ENCODE measurements at places on chromosomes 2 and 18.
A peak's percentile ranks its signal among the peaks of the same experiment; 100 is the strongest.

DNA sequence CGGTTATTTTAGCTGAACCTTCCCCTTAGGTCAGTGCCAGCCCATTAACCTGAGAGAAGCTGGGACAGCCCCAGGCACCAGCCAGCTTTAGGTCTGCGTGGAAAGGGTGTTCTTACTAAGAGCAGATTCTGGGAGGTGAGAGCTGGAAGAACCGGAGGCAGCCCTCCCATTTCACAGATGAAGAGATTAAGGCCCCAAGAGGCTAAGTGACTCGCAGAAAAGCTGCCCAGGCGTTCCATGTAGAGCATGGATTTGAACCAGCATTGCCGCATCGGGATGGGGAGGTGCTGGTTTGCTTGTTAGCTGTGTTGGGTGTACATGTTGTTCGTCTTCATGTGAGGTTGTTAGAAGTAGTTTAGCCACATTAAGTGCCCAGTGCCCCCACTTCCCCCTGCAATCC is 203.2 kb downstream of the AGAP1 start:
- no peak overlapping the region for H3K27ac ChIP-seq
- no peaks in the 10 kb centered on the region for H3K36me3 ChIP-seq
- H3K27me3 ChIP-seq = no peaks in the 10 kb centered on the region
- no peak for DNase-seq

GRCh38 chr2:219249203-219249980 is 3.7 kb upstream of the TUBA4B start:
- peak overlapping the region; percentile 99 for H3K4me3 ChIP-seq
- H3K36me3 ChIP-seq = peaks cover 71% of the 10 kb centered on the region
- peak overlapping the region; percentile 100 for H3K27ac ChIP-seq
- H3K4me1 ChIP-seq = peaks cover 73% of the 10 kb centered on the region
- DNase-seq = peak; percentile 63

DNA sequence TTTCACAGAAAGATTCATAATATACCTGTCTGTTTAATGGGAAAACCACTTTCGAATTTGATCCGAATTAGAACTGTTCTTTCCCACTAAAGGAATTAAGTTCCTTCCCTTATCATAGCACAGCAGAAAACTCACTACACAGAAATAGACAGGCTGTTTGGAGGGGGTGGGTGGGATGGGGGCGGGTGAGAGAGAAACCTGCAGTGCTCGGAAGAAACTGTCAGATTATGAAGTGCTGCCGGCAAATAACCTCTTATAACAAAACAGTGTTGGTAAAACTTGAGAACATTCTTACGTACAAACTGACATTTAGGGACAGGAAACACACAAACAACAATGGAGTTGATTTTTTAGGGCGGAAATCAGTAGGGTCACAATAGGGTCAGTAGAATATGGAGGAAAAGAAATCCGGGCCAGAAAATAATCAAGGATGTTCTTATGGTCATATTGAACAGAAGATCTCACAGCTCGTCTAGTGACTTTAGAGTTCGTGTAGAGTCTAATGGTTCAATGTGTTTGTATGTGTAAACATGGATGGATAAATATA is 756.0 kb upstream of the LRATD1 start:
- no peaks in the 10 kb centered on the region for H3K4me1 ChIP-seq
- H3K36me3 ChIP-seq = no peaks in the 10 kb centered on the region
- DNase-seq = no peak
- no peaks in the 10 kb centered on the region for H3K27me3 ChIP-seq
- H3K27ac ChIP-seq = no peak overlapping the region

DNA sequence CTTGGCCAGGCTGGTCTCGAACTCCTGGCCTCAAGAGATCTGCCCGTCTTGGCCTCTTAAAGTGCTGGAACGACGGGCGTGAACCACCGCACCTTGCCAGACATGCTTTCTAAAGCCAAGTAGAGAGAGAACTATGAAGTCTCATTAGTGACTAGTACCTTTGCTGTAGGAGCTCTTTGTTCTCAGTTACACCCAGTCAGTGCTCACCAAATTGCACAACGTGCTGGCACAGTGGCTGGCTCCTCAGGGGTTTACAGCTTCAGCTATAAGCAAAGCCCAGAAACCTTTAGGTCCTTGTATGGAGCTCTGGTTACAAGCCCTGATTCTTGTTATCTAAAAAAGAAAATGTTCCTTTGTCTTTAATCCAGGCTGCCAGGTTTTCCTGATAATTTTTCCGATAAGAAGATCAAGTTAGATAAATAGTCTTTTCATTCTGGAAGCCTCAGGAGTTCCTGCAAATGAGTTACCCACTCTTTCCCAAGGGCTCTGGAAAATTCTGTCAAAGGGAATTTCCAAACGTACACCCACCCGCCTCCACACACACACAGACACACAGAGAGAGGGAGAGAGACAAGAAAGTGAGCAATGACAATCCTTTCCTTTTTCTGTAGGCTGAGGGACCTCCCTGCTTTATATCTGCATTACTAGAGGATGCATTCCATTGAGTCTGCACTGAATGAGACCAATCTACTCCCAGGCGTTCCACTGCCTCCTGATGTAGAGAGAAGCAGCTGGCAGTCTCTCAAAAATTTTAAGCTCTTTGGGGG is 100.2 kb upstream of the CSRNP3 start:
- no peaks in the 10 kb centered on the region for H3K27me3 ChIP-seq
- H3K4me3 ChIP-seq = no peak overlapping the region

DNA sequence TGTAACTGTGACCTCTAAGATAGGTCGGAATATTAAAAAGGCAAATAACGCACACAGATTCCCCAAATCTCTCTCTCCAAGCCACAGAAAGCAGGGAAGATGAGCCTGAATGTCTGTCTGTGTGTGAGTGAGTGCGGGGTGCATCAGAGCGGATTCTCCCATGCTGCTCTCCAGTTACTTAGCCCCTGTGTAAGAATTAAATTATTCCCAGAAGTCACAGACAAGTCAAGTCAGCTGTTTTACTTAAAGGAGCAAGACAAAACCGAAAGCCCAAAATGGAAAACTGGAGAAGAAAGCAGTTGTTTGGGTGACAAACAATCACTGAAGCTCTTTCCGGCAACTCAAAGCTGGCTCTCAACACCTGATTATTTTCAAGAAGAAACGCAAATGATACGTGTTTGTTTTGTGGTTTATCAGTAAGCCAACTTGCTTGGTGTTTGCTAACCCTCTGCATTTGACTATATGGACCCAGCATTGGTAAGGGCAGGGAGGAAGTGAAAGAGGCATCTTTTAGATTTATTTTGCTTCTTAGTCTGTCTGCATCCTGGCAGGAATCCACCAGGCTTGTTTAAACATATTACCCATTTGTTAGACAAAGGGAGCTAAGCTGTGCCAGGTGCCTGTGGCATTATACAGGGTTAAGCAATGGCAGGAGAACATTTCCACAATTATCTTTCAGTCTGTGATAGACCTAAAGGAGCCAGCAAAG is 121.5 kb upstream of the CREB1 start:
- no peak overlapping the region for H3K4me3 ChIP-seq
- no peak for DNase-seq
- no peaks in the 10 kb centered on the region for H3K36me3 ChIP-seq
- no peak overlapping the region for H3K27ac ChIP-seq
- peaks cover 5% of the 10 kb centered on the region for H3K27me3 ChIP-seq

DNA sequence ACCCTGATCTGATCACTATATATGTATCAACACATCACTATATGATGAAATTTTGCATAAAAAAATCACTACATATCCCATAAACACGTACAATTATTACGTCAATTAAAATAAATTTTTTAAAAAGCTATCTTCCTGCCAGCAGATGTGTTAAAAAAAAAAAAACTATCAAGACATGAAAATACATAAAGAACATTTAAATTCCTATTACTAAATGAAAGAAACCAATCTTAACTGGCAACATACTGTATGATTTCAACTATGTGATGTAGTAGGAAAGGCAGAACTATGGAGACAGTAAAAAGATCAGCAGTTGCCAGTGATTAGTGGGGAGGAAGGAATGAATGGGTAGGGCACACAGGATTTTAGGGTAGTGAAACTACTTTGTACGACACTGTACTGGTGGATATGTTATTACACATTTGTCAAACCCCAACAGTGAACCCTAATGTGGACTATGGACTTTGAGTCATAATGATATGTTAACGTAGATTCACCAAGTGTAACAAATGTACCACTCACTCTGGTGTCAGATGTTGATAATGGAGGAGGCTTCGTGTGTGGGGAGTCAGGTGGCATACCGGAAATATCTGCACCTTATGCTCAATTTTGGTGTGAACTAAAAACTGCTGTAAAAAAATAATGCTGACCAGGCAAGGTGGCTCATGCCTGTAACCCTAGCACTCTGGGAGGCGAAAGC is 27.4 kb downstream of the USP34 start:
- no peak overlapping the region for H3K27ac ChIP-seq
- DNase-seq = no peak
- no peak overlapping the region for H3K4me3 ChIP-seq
- peaks cover 25% of the 10 kb centered on the region for H3K36me3 ChIP-seq
- H3K4me1 ChIP-seq = peaks cover 16% of the 10 kb centered on the region

DNA sequence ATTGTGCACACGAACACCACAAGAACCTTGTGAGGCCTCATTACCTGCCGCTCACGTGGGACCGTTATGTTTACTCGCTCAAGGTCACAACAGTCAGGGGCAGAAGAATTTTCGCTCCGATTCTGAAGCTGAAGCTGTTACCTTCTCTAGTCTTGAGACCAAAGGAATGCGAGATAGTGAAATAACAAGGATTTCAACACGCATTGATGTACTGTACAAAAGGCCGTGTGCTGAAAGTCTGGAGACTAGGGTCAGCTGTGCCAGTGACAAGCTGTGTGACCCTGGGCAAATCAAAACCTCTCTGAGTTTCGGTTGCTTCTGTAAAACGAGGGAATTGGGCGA is 583 bp downstream of the NEMP2 start:
- peak overlapping the region; percentile 95 for H3K4me3 ChIP-seq
- H3K36me3 ChIP-seq = peaks cover 43% of the 10 kb centered on the region
- H3K27me3 ChIP-seq = no peaks in the 10 kb centered on the region

GRCh38 chr18:74413836-74414235 is 43.3 kb downstream of the DIPK1C start:
- peaks cover 10% of the 10 kb centered on the region for H3K27me3 ChIP-seq
- H3K4me3 ChIP-seq = no peak overlapping the region
- DNase-seq = no peak
- peaks cover 11% of the 10 kb centered on the region for H3K4me1 ChIP-seq
- no peak overlapping the region for H3K27ac ChIP-seq

GRCh38 chr18:39969803-39970494 is 1985.1 kb upstream of the PIK3C3 start:
- no peak overlapping the region for H3K4me3 ChIP-seq
- no peaks in the 10 kb centered on the region for H3K4me1 ChIP-seq
- H3K27me3 ChIP-seq = no peaks in the 10 kb centered on the region
- DNase-seq = no peak

- H3K27ac ChIP-seq = no peak overlapping the region
- H3K27me3 ChIP-seq = no peaks in the 10 kb centered on the region
- no peaks in the 10 kb centered on the region for H3K36me3 ChIP-seq
- no peak for DNase-seq
- no peak overlapping the region for H3K4me3 ChIP-seq
Measured at GRCh38 chr2:15798701-15799431, 141.5 kb upstream of the MYCN start.

DNA sequence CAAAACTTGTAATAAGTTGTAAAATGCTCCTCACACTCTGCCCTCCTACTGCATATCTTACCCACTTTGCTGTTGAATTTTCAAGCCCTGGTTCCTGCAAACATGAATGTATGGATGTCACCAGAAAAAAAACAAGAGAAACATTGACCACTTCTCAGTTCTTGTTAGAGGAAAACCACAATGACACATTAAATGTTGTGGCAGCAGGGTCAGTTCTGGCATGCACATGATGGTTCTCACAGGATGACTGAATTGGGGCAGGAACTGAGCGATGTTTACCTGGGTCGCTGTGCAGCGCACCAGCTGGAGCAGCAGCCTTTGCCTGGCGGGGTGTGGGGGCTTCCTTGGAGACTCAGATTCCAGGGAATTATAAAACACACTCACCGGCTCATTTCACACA is 14.0 kb upstream of the PRKCE start:
- no peak for DNase-seq
- no peaks in the 10 kb centered on the region for H3K36me3 ChIP-seq
- peaks cover 16% of the 10 kb centered on the region for H3K4me1 ChIP-seq

GRCh38 chr18:77151772-77152520 is 19.4 kb upstream of the MBP start:
- no peak overlapping the region for H3K4me3 ChIP-seq
- H3K27me3 ChIP-seq = peaks cover 2% of the 10 kb centered on the region
- peaks cover 17% of the 10 kb centered on the region for H3K4me1 ChIP-seq
- no peaks in the 10 kb centered on the region for H3K36me3 ChIP-seq

DNA sequence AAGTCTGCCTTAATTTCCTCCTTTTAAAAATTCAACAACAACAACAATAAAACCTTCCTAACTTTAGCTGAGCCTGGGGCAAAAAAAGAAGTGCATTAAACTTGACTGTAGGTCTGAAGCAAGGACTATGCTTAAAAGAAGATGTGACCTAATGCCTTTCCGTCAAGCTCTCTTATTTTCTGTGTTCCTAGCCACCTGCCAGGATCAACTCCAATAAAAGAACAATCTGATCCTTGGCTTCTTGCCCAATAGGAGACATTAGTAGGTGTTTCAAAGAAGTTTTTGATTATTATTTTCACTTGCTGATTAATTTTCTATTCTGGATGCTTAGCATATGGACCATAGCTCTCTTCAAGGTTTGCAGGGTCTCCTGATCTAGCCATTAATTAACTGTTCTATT is 237.5 kb downstream of the STK39 start:
- no peak for DNase-seq
- peaks cover 16% of the 10 kb centered on the region for H3K4me1 ChIP-seq
- no peak overlapping the region for H3K27ac ChIP-seq
- H3K27me3 ChIP-seq = no peaks in the 10 kb centered on the region

GRCh38 chr2:27071990-27072830 is 756 bp upstream of the OST4 start:
- no peaks in the 10 kb centered on the region for H3K27me3 ChIP-seq
- H3K4me3 ChIP-seq = peak overlapping the region; percentile 79
- H3K36me3 ChIP-seq = peaks cover 32% of the 10 kb centered on the region
- peaks cover 85% of the 10 kb centered on the region for H3K4me1 ChIP-seq
- no peak for DNase-seq

DNA sequence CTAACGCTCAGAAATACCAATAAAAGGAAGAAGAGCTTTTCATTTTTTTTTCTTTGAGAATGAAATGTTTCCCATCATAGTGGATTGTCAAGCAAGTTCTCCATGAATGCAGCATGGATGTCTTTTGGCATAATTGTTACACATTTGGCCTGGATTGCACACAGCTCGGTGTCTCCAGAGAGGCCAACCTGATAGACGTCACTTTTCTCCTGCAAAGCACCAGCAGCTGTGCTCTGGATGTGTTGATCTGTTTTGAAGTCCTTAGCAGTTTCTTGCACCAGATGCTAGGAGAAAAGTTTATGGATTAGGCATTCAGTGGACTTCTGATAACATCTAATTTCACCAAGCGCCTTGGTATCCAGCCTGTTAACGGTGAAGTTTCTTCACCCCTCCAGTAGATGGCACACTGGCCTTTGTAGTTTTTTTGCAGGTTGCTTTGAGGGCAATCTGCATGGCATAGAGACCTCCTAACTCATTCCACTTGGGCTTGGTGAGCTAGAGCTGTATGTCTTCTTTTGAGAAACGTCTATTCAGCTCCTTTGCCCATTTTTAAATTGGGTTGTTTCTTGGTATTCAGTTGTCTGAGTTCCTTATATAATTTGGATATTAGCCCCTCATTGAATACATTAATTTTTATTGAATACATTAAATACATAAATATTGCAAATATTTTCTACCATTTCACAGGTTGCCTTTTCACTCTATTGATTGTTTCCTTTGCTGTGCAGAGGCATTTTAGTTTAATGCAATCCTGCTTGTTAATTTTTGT is 59.7 kb downstream of the PTH2R start:
- peak; percentile 35 for DNase-seq
- no peaks in the 10 kb centered on the region for H3K4me1 ChIP-seq
- H3K27me3 ChIP-seq = no peaks in the 10 kb centered on the region
- H3K27ac ChIP-seq = no peak overlapping the region
- H3K36me3 ChIP-seq = no peaks in the 10 kb centered on the region

Data from activated CD8-positive, alpha-beta T cell treated with anti-CD3 and anti-CD28 coated beads, Interleukin-2, amount 10 ng/mL, durations not matched to agents 7 days and 5 days (primary cell).